ENCODE measurements at places on chromosomes 12 and 14.

DNA sequence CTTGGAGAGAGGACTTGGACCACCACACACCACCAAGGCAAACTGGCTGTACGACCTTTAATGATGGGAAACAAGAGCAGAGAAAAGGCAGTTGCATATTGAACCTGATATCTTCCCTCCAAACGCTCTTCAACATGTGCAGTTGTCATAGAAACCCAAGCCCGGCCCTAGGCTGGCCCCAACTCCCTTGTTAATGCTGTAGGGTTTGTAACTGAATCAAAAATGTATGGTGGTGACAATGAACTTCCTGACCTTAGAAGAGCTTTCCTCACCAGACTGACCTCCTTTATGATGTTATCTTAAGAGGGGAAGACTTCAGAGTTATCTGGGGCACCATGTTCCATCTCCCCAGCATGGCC, 12.3 kb downstream of the APOLD1 start:
- peak; percentile 15 for DNase-seq

DNA sequence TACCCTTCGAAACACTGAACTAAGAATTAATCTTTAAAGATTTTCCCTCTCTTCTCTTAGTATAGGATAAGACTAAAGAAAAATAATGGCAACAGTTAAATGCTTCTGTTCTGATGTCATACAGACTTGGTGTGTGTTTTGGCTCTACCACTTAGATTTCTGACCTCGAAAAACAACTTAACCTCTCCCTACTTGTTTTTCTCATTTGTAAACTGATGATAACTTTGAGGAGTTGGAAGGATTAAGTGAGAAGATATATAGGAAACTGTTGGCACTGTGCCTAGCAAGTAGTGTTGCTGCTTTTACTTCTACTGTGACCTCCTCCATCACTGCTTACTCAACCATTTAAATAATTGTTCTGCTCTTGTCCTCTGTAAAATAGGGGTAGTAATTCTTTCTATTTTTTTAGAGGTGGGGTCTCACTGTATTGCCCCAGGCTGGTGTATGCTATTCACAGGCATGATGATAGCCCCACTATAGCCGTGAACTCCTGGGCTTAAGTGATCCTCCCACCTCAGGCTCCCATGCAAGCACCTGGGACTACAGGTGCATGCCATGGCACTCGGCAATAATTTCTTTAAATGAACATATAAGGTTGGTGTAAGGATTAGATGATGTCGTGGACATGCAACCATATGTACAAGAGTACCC, 22.4 kb downstream of the PALS1 start:
- DNase-seq: peak; percentile 96

DNA sequence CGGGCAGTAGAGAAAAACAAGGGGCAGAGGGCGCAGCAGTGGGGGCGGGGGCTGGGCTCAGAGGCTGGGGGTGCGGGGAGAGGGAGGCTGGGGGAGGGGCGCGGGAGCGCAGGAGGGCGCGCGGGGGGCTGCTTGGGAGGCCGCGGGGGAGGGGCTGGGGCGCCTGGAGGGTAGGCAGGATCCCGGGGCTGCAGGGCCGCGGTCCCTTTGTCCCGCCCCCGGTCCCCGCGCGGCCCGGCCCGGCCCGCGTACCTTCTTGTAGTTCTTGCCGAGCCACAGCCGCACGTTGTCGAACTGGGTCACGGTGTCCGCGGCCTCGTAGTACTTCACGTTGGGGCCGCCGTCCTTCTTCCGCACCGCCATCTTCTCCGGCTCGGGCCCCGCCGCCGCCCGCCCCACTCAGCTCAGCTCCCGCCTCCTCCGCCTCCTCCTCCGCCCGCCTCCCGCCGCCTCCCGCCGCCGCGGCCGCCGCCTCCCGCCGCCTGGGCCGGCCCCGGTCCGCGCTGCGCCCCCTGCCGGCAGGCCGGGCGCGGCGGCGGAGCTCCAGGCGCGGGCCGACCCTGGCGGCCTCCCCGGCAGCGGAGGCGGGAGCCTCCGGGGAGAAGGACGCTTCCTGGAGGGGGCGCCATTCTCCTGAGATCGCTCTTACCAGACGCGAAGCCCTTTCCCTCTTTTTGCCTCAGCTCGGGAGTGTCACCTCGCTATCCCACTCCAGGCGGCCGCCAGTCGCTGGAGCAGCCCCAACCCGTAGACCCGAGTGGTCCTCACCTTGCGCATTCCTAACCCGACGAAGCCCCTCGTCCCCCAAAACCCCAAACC, at the start of gene SMARCC2:
Gene SMARCC2, minus strand, starts transcription at position 385 of the 819 bp plus-strand sequence. Its CDS starts 22 bp downstream, at position 363.
- peak; percentile 73 for DNase-seq

- DNase-seq: peak; percentile 55
Observed at GRCh38 chr14:92154283-92154942, 32.6 kb downstream of the CPSF2 start.
